Glutamatergic neuron (in vitro differentiated cells): ENCODE measurements at places on chromosomes 2 and 18.
A peak's percentile ranks its signal among the peaks of the same experiment; 100 is the strongest.

DNA sequence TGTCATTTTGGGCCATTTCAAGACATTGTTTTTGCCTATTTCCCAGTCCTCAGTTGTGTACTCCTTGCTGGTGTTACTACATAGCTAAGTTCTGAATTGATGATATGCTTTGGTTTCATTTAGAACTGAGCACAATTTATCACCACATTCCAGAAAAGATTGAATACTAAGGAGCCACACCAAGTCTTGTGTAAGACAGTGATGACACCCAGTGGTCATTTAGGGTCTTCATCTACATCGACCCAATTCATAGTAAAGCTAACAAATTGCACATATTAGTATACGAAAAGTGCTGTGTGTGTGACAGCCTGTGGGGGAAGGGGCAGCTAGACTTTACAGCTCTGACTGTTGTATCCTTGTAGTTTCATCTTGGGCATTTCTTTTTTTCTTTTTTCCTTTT is 10.9 kb upstream of the DLX2 start:
- no peaks in the 10 kb centered on the region for H3K36me3 ChIP-seq
- no peak overlapping the region for H3K4me3 ChIP-seq
- H3K27ac ChIP-seq, result no peak overlapping the region
- H3K4me1 ChIP-seq, result peaks cover 3% of the 10 kb centered on the region
- H3K27me3 ChIP-seq, result peaks cover 11% of the 10 kb centered on the region

- no peaks in the 10 kb centered on the region for H3K36me3 ChIP-seq
- no peaks in the 10 kb centered on the region for H3K27me3 ChIP-seq
- H3K4me3 ChIP-seq, result no peak overlapping the region
- H3K27ac ChIP-seq, result no peak overlapping the region
- DNase-seq, result no peak
Observed at GRCh38 chr18:28834889-28835288, 658.0 kb upstream of the CDH2 start.

GRCh38 chr18:57759650-57760049 is 43.5 kb downstream of the ATP8B1 start:
- H3K36me3 ChIP-seq, result peaks cover 5% of the 10 kb centered on the region
- H3K4me1 ChIP-seq, result peaks cover 4% of the 10 kb centered on the region
- no peak overlapping the region for H3K4me3 ChIP-seq
- DNase-seq, result no peak

- no peaks in the 10 kb centered on the region for H3K27me3 ChIP-seq
- no peak overlapping the region for H3K27ac ChIP-seq
- H3K36me3 ChIP-seq, result no peaks in the 10 kb centered on the region
- H3K4me3 ChIP-seq, result no peak overlapping the region
Observed at GRCh38 chr2:220579452-220579851, 952.0 kb downstream of the SLC4A3 start.

DNA sequence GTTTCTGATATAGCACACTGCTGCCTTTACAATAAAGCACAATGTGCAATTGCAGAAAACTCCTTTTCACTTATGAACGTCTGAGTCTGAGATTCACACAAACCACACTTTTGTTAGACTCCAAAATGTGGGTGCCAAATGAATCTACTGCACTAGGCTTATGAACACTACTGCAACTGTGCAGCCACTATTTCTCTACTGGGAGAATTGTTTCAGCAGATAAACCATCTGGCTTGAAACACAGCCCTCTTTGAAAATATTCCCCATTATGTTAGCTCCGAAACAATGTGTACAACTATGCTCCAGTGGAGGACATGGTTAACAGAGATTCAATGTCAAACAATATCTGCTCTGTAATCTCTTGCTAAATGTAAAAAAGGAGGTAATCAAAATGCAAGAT is 188.7 kb upstream of the ZEB2 start:
- H3K27ac ChIP-seq, result no peak overlapping the region
- H3K4me3 ChIP-seq, result no peak overlapping the region
- H3K27me3 ChIP-seq, result no peaks in the 10 kb centered on the region
- H3K36me3 ChIP-seq, result no peaks in the 10 kb centered on the region
- no peak for DNase-seq
- H3K4me1 ChIP-seq, result peaks cover 9% of the 10 kb centered on the region

GRCh38 chr18:39841482-39842365 is 2113.3 kb upstream of the PIK3C3 start:
- no peaks in the 10 kb centered on the region for H3K36me3 ChIP-seq
- DNase-seq, result peak; percentile 75
- H3K4me1 ChIP-seq, result peaks cover 7% of the 10 kb centered on the region
- peak overlapping the region; percentile 90 for H3K4me3 ChIP-seq
- H3K27me3 ChIP-seq, result peaks cover 2% of the 10 kb centered on the region
- H3K27ac ChIP-seq, result peak overlapping the region; percentile 72

DNA sequence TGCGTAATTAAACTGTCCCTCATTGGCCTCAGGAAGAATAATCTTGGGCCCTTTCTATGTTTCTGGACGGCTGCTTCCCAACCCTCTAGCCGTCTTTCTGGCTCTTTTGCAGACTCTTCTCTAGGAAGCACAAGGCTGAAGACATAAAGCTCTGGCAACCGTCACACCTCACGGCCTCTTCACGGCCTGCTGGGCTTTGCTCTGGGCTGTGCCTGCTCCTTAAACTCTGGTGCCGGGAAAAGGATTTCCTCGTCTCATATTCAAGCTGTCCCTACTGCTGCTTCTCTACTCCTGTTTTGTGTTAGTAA is 36.0 kb upstream of the WIPF1 start:
- no peak for DNase-seq
- no peak overlapping the region for H3K27ac ChIP-seq
- no peak overlapping the region for H3K4me3 ChIP-seq
- peaks cover 2% of the 10 kb centered on the region for H3K4me1 ChIP-seq
- no peaks in the 10 kb centered on the region for H3K36me3 ChIP-seq

GRCh38 chr2:188582211-188582610 is 290.5 kb downstream of the GULP1 start:
- H3K27me3 ChIP-seq, result no peaks in the 10 kb centered on the region
- H3K4me1 ChIP-seq, result peaks cover 6% of the 10 kb centered on the region
- H3K36me3 ChIP-seq, result no peaks in the 10 kb centered on the region
- H3K27ac ChIP-seq, result no peak overlapping the region

DNA sequence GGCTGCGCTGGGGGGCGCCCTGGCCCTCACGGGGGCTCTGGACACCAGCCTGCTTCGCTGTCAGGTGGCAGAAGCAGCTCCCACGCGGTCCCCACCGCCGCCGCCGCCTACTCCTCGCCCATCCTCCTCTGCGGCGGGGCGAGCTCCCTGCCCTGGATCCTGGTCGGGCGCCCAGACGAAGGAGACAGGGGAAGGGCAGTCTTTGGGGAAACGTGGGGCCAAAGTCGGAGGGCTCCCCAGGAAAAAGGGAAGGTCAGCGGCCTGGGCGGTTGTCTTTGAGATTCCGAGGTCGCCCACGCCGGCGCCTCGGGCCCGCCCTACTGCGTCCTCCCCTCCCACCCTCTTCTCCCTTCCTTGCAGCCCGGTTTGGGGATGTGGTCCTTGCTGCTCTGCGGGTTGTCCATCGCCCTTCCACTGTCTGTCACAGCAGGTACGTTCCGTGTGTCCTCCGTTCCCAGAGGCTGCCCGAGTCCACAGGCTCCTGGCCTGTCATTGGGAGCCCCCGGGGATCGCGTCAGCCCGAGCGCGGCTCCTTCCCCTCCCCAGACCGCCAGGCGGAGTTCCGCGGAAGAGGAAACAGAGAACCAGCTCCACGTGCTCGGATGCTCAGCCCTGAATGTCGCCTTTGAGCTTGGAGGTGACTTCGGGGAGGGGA is 800 bp downstream of the IL1RL2 start:
- peaks cover under 1% of the 10 kb centered on the region for H3K4me1 ChIP-seq
- no peaks in the 10 kb centered on the region for H3K36me3 ChIP-seq
- peaks cover 12% of the 10 kb centered on the region for H3K27me3 ChIP-seq
- peak overlapping the region; percentile 93 for H3K4me3 ChIP-seq

DNA sequence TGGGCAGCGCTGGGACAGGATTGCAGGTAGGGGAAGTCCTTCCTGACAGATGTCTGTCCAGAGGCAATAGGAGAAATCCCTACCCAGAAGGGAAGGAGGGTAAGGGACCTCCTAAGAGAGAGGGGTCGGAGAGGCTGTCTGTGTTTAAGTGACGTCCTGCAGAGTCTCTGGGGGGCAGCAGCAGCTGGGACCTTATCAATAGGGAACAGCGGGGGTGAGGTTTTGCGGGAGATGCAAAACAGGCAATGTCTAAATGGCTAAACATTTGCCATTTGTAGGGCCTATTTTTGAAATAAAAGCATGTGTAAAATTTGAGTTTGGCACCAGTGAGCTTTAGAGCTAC is 108.7 kb upstream of the HS6ST1 start:
- H3K36me3 ChIP-seq, result peaks cover 21% of the 10 kb centered on the region
- peak overlapping the region; percentile 50 for H3K27ac ChIP-seq
- H3K4me1 ChIP-seq, result peaks cover 22% of the 10 kb centered on the region
- H3K4me3 ChIP-seq, result peak overlapping the region; percentile 63
- peak; percentile 54 for DNase-seq
- peaks cover 8% of the 10 kb centered on the region for H3K27me3 ChIP-seq

GRCh38 chr2:74845217-74845751 is 11.4 kb downstream of the HK2 start:
- no peaks in the 10 kb centered on the region for H3K4me1 ChIP-seq
- H3K36me3 ChIP-seq, result no peaks in the 10 kb centered on the region
- H3K27me3 ChIP-seq, result peaks cover 2% of the 10 kb centered on the region

- no peaks in the 10 kb centered on the region for H3K27me3 ChIP-seq
- no peak overlapping the region for H3K27ac ChIP-seq
- H3K36me3 ChIP-seq, result no peaks in the 10 kb centered on the region
- DNase-seq, result no peak
Observed at GRCh38 chr2:65159906-65160305, 30.0 kb upstream of the RAB1A start.

GRCh38 chr2:128547667-128548066 is 229.0 kb upstream of the HS6ST1 start:
- no peak for DNase-seq
- H3K4me3 ChIP-seq, result no peak overlapping the region
- no peak overlapping the region for H3K27ac ChIP-seq
- H3K4me1 ChIP-seq, result peaks cover 10% of the 10 kb centered on the region
- H3K27me3 ChIP-seq, result peaks cover 4% of the 10 kb centered on the region
- H3K36me3 ChIP-seq, result no peaks in the 10 kb centered on the region

DNA sequence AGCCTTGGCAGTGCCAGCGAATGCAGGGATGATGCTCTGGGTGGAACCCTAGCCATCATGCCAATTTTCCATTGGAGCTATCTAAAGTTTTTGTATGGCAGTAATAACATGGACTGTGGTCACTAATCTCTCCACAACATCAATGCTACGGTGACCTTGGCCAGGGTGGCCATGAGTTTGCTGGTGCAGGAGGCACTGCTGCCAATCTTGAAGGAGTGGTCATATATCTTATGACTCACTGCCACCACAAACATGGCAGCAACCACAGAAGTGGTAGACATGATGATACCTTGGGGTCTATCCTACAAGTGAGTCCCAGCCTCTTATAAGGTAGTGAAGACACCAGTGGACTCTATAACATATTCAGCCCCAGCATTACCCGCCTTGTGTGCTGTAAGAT is 104.6 kb downstream of the EVA1A start:
- no peaks in the 10 kb centered on the region for H3K27me3 ChIP-seq
- H3K4me3 ChIP-seq, result no peak overlapping the region
- H3K27ac ChIP-seq, result no peak overlapping the region
- no peak for DNase-seq

GRCh38 chr2:105522645-105523044 is 123.8 kb upstream of the FHL2 start:
- DNase-seq, result no peak
- peaks cover 11% of the 10 kb centered on the region for H3K4me1 ChIP-seq
- no peak overlapping the region for H3K4me3 ChIP-seq
- no peak overlapping the region for H3K27ac ChIP-seq
- H3K36me3 ChIP-seq, result no peaks in the 10 kb centered on the region

DNA sequence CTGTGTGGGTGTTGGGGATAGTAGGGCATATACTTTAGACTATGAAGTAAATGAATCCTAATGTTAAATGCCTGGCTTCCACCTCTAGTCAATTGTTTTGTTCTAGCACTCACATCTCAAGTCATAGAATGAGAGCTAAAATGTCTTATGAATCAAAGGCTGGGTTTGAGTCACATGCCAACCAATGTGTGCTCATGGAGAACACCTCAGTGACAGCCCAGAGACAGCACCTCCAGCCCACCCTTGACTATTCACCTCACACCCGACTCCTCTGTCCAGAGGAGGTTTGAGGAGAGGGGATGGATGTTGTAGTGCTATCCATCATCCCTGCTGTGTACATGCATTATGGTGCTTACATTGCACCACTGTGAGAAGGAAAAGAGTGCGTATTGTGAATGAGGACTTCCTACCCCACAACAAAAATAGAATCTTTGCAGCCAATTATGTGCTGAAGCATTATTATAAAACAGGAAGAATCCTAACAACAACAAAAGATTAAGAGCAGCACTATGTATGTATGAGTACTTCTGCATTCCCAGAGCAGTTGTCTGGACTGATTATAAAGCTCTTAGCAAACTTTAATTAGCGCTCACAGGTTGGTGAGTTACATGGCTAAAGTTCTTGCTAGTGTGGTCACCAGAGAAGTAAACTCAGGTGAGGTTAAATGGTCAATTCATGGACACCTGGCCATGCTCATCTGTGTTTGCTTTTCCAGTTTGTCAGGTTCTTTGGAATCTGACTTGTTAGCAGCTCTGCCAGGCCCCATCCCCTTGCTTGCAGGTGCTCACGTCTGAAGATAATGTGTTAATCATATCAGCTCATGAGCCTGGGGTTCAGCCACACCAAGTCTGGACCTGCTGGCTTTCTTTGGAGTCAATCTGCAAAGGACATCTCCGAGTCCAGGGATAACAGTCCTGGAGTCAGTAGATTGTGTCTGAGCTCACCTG is 55.3 kb upstream of the NABP1 start:
- H3K27me3 ChIP-seq, result peaks cover 2% of the 10 kb centered on the region
- H3K36me3 ChIP-seq, result no peaks in the 10 kb centered on the region
- H3K4me1 ChIP-seq, result no peaks in the 10 kb centered on the region
- no peak overlapping the region for H3K4me3 ChIP-seq
- no peak overlapping the region for H3K27ac ChIP-seq

DNA sequence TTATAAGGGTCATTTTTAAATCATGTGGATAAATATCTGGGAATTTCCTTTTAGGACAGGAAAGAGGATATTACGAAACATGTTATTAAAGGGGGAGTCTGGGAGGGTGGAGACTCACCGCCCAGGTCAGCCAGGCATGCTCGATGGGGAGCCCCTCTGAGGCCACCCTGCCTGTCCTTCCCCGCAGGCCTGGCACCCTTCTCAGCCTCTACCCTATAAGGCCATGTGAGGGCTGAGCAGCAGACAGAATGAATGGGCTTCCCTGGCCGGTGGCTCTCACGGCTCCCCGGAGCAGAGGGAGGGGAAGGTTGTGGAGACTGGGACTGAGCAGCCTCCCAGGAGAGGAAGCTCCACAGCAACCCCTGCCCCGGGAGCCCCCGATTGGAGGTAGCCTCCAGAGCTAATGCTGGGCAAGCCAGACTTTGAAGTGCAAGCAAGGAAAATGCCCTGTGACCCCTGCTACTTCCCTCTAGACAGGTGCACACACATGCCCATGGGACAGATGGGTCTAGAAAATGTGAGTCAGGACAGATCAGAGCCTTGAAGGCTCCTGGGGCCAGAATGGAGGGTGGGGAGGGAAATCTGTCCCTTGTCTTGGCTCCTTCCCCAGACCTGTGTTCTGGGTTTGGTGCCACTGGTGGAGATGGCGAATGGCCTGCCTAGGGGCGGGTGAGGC is 13.2 kb upstream of the ARMC9 start:
- H3K27me3 ChIP-seq, result peaks cover 3% of the 10 kb centered on the region
- H3K27ac ChIP-seq, result no peak overlapping the region
- no peaks in the 10 kb centered on the region for H3K4me1 ChIP-seq
- H3K36me3 ChIP-seq, result no peaks in the 10 kb centered on the region
- DNase-seq, result no peak

GRCh38 chr2:181766129-181766528 is 85.8 kb upstream of the NEUROD1 start:
- DNase-seq, result no peak
- no peaks in the 10 kb centered on the region for H3K36me3 ChIP-seq
- no peaks in the 10 kb centered on the region for H3K27me3 ChIP-seq
- H3K4me3 ChIP-seq, result no peak overlapping the region
- no peak overlapping the region for H3K27ac ChIP-seq
